ENCODE measurements at places on chromosomes 2 and 18.

DNA sequence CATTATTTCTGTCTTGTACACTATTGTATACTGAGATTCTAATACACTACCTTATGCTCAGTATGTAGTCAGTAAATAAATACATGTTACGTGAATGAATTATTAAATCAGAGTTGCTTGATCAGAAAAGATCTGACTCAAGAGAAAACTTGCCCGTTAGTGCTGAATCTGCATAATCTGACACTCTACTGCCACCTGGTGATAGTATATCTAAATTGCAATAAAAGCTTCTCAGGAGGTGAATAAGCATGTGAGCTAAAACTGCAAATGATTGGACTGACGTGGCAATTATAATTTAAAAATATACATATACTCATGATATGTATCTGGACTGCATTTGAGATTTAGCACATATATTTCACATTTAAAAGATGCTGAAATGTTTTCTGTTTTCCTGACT is 70.4 kb downstream of the KIAA1328 start:
- DNase-seq, result peak; percentile 28

- DNase-seq, result no peak
These were observed 207.2 kb downstream of the ETAA1 start for GRCh38 chr2:67604360-67604759.

DNA sequence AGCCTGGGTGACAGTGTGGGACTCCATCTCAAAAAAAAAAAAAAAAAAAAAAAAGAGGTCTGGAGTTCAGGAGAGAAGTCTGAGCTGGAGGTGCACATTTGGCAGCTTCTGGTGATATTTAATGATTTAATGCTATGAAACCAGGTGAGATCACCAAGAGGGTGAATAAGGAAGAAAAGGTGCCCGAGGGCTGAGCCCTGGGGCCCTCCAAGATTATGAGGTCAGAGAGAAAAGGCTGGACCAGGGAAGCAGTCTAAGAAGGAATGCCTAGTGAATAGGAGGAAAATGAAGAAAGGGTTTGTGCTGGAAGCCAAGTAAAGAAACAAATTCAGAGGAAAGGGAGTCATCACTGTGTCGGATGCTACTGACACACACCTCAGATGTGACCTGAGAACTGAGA is 88.0 kb upstream of the PELI1 start:
- no peak for DNase-seq

DNA sequence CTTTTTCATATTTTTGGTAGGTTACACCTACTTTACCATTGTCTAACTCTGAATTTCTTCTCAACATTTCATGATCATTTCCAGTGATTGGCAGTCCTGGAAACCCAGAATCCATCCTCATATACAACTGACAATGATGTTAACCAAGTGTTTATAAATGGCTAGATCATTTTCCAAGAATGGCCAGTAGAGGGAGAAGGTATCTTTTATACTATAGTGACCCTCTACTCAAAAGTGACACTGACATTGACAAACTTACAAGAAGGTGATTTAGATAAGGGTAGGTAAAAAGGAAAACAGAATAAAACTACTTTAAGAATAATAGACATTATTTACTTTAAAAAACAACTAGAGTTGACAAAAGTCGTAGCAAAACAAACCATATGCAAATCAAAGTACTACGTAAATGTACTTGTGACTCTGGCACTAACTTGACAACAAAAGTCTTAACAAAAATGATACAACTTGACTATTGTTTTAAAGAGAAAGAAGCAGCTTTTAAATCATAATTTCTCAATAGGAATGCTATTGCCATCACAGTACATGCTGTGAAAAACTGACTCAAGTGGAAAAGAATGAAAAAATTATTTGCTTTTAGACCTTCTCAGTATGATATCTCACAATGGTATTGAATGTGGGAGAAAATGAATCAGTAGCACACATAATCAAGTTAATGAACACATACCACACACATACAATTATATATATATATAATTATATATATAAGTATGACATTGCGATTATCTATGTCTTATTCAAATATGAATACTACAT is 76.6 kb upstream of the GRB14 start:
- peak; percentile 10 for DNase-seq

DNA sequence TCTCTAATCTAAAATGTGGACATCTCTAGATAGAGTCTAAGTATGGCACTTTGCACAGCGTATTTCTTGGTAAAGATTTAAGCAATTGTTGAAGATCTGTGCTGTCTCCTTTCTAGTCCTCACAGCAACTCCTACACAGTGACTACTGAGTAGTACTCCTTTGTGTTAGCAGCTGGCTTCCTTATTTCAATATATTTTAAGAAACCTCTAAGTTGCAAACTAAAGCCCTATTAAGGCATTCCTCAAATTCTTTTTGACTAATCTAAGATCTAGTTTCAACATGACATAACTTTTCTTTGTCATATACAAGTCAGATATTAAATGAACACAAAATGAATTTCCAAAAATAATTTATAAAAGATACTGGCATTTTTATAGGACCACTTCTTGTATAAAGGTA is 121.8 kb upstream of the DNAJC10 start:
- DNase-seq, result no peak

DNA sequence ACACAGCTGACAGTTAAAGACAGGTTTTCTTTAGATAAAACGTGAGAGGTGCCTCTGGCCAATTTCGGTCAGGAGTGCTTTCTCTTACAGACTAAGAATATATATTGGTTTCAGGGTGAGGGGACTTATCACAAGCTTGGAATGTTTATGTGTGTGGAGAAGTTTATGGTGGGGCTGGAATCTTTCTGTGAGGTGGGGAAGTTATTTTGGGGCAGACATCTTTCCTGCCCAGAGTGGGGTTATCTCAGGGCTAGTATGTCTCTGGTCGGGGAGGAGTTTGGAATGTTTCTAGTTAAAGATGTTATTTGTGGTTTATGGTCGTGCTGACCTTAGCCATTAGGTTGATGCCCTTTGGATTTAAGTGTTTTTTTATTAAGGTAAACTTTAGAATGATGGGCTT is 115.2 kb downstream of the SLC5A7 start:
- no peak for DNase-seq

DNA sequence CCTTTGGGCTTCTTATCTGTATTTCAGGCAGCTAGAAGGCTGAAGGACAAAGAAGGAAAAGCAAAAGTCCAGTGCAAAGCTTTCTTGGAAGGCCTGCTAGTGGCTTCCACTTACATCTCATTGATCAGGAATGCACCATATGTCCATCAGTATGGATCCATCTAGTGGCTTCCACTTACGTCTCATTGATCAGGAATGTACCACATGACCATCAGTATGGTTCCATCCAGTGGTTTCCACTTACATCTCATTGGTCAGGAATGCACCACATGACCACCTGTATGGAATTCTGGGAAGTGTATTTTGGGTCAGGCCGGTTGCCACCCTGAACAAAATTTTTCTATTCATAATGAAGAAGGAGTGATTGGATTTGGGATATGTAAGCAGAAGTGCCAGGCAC is 70.6 kb downstream of the LYPD6 start:
- no peak for DNase-seq

GRCh38 chr2:54183972-54184371 is 68.6 kb downstream of the ACYP2 start:
- DNase-seq, result no peak

DNA sequence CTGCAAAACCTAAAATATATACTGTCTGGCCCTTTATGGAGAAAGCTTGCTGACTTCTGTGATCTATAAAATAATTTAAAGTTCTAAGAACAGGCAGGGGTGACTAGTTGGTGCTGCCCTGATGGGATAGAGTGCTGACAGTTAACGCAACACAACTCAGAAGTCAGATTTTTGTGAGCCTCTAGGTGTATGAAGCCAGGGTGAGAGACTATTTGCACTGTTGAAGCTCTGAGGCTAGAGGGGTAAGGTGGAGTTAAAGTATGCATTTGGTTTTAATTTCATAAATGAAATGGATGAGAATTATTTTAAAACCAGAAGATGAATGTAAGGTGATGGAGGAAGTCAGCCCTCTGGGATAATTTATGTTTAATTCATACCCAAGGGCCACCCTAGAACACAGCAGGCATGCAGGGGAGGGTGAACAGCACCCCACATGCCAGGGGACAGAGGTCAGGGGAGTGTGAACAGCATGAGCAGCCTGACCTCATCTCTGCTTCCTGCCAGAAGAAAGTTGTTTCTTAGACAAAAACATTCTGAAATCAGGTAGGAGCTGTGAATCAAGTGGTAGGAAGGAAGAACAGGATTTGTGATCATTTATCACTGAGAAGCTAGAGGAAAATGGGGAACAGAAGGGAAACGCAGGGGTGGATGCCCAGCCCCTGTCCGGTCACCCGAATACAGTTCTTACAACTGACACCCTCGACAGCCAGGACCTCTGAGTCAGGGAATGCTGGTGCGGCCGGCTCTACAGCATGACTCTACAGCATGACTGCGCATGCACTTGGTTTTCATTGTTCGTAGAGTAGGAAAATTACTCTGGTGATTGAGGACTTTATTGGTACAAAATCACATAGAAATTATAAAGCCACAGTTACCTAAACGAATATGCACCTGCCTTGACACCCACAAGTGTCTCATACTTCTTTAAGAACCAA is 93.1 kb downstream of the MBP start:
- DNase-seq, result no peak

DNA sequence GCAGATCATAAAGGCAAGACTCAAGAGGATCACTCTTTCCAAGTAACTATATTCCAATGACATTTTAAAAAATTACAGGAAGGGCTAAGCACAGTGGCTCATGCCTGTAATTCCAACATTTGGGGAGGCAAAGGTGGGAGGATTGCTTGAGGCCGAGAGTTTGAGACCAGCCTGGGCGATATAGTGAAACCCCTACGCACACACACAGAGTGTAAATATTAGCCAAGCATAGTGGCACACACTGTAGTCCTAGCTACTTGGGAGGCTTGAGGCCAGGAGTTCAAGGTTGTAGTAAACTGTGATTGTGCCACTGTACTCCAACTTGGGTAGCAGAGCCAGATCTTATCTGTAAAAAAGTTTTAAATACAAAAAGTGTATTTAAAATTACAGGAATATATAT is 450.2 kb upstream of the NRP2 start:
- no peak for DNase-seq

DNA sequence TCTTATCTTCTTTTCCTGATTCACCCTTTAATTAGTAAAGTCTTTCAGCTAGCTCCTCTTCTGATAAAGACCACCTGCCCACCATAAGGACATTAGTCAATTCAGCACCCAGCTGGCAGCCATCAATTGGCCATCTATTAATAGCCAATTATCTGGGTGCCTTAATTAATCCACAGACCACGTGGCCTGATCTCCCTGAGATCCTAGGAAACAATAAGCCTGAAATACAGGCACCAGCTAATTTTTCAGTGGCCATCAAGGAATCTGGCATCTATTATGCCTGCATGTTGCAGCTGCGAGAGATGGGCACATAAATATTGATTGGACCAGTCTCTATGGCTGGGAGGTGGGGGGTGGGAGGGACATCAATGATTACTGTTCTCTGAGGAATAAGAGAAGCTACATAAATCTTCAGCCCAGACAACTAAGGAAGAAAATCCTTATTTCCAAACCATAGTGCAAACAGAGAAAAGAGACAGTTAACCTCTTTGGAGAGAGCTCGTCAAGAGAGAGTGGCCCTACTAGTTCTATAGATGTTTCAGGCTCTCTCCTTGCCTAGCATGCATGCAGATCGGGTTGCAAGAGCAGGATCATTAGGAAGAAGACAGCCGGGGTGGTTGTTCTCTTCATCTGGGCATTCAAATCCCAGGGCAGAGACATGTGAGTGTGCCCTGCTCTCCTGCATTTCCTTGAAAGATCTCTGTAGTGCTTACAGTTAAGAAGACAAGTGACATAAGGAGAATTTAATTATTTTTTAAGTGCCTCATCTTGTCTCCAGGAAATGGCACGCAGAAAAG is 8.7 kb downstream of the GALNT14 start:
- DNase-seq, result no peak

DNA sequence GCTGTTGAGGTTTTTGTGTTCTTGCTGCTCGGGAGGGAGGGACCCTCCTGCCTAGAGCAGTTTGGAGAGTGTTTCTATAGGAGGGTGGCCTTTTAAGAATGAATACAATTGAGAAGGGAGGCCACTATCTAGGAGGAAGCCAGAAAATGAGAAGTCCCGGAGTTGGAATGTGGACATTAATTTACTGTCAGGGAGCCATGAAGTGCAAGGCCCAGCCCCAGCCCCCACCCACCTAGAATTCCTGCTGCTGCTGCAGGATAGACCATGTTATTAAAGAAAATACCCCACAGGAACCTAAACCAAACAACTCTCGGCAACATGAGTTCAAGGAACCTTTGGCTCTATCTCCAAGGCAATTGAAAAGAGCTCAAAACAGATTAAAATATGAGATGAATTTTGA is 46.0 kb downstream of the ZBTB7C start:
- no peak for DNase-seq

GRCh38 chr2:113077921-113078320 is 10.2 kb downstream of the IL1F10 start:
- DNase-seq, result no peak

DNA sequence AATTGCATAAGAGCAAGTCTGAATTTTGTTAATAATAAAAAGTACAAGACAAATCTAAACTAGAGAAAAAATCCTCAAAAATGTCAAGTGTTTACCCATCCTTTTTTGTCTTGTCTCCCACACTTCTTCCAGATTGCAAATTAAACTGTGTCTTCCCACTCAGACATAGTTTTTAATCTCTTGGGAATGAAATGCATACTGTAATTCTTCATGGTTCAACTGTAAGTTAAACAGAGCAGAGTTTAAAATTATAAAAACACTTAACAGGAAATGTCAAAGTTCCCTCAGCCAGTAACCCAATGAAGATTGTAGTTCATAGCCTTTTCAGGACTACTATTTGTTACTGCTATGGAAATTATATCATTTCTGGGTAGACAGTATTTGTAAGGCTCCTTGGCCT is 171.8 kb downstream of the UBE2E3 start:
- DNase-seq, result no peak

DNA sequence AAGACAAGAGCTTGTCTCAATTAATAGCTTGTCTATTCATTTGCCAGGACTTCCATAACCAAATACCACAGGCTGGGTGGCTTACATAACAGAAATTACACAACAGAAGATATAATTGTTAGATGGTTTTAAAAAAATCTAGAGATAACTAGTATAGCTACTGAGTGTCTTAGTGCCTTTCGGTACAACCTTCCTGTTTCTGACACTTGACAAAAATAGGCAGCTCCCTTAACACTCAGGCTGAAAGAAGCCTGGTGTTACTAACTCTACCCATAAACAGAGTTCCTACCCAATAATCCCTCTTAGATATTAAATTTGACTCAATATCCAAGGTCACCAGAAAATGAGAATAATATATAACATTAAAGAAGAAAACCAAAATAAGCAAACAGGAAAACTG is 129.7 kb downstream of the BARD1 start:
- no peak for DNase-seq

All from HEK293T (cell line).